ENCODE measurements at places on chromosomes 4 and X.

DNA sequence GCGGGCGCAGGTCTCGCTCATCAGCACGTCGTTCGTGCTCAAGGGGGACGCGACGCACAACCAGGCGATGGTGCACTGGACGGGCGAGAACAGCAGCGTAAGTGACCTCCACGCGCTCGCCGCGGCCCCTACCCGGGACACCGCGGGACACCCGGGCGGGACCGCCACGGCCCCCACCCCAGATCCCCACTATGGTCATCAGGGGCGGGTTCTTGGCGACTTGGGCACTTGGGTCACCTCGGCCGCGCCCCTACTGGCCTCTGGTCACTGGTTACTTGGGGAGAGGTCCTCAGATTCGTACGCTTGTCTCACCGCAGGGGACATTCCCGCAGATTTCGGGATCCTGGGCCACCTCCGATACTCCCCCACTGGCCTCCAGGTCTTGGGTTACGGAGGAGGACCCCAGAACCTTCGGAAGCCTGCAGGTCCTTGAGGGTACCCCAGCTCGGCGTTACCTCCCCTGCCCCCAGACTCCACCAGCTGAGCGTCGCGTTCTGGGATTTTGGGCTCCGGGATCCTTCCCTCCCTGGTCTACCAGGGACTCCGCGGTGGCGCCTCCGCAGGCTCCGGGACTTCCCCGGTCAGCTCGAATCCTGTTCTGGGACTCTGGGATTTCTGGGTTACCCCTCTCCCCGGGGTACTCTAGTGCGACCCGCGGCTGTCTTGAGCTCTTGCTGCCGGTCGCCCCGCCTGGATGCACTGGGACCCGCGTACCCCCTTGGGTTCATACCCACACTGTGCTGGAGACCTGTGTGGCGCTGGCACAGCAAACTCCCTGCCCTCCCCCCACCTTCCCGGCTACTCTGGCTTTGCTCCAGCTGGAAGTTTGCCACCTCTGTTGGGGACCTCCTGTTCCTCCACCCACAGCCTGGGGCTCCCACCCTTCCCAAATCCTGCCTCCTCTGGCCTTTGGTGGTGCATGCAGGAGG, 956 bp downstream of the SORCS2 start:
- no peak for DNase-seq

- no peak for DNase-seq
These were observed 59.4 kb downstream of the HPF1 start for GRCh38 chr4:169698331-169698730.

- DNase-seq: no peak
These were observed 497.5 kb downstream of the KCNIP4 start for GRCh38 chr4:21451032-21451431.

DNA sequence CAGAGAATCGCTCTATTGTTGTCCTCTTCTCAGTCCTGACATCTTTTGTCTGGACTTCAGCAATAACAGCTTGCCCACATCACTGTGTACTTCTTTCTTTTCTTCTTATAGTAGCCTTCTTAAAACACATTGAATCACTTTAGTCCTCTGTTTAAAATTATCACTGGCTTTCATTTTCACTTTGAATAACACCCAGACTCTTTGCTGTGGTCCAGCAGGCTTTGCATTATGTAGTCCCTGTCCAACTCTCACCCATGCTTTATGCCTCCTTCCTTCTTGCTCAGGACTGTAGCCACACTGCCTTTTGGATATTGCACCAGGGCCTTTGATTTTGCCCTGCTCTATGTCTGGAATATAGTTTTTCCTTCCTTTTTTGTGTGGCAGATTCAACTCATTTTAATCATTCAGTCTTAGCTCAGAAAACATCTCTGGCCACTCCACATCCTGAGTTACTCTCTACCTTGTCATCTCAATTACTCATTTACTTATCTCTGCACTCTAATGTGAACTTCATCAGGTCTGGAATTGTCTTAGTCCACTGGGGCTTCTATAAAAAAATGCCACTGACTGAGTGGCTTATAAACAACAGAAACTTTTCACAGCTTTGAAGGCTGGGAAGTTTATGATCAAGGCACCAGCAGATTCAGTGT, 168.2 kb downstream of the C4orf33 start:
- no peak for DNase-seq

- no peak for DNase-seq
These were observed 170.1 kb upstream of the ATOH1 start for GRCh38 chr4:93658443-93658842.

DNA sequence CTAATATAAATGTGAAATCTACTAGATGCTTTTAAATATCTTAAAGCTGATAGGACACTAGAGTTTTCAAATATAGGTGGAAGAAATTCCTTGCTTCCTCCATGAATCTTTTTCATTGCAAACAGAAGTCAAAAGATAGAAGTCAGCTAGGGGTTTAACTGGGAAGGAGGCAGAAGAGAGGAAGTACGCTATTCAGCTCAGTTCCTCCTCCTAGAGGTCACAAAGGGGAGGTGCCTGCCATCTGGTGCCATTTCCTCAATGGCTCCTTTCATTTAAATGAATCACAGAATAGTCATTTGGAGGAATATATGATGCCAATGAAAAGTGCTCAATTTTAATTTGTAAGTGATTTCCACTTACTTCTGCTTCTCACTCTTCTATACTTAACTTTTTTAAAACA, 8.5 kb downstream of the COL25A1 start:
- DNase-seq: no peak

- DNase-seq: no peak
These were observed 31.3 kb upstream of the TFDP3 start for GRCh38 chrX:133249266-133250058.

DNA sequence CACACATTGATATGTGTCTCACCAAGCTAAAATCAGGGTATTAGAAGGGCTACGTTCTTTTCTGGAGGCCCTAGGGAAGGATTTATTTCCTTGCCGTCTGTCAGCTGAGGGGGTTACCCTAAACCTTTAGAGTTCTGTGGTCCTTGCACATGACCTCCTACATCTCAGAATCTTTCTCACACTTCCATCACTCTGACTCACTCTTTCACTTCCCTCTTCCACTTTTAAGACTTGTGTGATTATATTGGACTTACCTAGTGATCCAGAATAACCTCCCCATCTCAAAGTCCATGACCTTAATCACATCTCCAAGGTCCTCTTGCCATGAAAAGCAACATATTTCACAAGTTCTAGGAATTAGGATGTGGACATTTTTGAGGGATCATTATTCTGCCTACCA, 53.6 kb upstream of the FUNDC1 start:
- DNase-seq: no peak

- no peak for DNase-seq
These were observed 9.9 kb upstream of the GK start for GRCh38 chrX:30643313-30643821.

- no peak for DNase-seq
These were observed 474.3 kb upstream of the FTHL17 start for GRCh38 chrX:31546126-31546525.

GRCh38 chrX:110180928-110181310, 137.0 kb downstream of the AMMECR1 start:
- DNase-seq: no peak

GRCh38 chr4:126268106-126268505, 953.4 kb downstream of the FAT4 start:
- DNase-seq: no peak

DNA sequence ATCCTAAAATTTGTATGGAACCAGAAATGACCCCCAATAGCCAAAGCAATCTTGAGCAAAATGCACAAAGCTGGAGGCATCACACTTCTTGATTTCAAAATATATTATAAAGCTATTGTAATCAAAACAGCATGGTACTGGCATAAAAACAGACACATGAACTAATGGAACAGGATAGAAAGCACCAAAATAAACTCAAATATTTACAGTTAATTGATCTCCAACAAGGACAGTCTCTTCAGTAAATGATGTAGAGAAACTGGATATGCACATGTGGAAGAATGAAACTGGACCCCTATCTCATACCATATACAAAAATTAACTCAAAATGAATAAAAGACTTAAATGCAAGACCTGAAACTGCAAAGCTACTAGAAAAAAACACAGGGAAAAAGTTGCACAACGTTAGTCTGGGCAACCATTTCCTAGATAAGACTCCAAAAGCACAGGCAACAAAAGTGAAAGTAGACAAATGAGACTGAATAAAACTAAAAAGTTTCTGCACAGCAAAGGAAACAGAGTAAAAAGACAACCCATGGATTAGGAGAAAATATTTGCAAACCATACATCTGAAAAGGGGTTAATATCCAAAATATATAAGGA, 64.9 kb downstream of the CD99L2 start:
- DNase-seq: no peak

DNA sequence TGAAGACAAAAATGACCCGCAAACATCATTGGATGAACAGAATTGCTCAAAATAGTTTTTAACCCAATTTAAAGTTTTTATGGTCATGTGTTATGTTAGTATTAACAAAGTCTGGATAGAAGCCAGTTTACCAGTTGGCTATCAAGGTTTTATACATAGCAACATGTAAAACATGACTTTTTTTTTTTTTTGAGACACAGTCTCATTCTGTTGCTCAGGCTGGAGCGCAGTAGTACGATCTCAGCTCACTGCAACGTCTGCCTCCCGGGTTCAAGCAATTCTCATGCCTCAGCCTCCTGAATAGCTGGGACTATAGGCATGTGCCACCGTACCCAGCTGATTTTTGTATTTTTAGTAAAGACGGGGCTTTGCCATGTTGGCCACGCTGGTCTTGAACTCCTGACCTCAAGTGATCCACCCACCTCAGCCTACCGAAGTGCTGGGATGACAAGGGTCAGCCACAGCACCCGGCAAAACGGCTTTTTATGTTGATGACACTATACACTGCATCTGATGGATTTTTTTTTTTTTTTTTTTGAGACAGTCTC, 3.4 kb downstream of the SAT1 start:
- no peak for DNase-seq

GRCh38 chr4:26161030-26161824, 159.6 kb upstream of the RBPJ start:
- no peak for DNase-seq

DNA sequence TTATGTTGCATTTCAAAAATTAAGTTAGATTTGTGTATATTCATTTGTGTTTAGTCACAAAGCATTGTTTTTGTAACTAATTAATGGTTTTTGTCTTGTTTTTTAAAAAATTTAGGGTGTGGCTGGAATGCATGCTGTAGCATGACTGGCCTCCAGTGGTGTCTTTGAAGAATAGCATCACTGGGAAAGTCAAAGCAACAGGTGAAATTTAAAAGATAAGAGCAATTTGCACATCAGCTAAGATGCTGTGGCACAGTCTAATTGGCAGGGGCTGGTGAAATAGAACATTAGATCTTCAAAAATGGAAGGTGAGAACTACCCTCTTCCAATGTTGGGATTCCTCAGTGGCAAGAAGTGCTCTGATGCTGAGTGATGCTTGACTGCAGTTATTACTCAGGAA, 45.3 kb downstream of the ANK2 start:
- DNase-seq: no peak

GRCh38 chr4:169861593-169861992, 103.8 kb upstream of the HPF1 start:
- DNase-seq: no peak

- DNase-seq: no peak
These were observed 267.8 kb upstream of the ANKRD50 start for GRCh38 chr4:124980276-124980752.

DNA sequence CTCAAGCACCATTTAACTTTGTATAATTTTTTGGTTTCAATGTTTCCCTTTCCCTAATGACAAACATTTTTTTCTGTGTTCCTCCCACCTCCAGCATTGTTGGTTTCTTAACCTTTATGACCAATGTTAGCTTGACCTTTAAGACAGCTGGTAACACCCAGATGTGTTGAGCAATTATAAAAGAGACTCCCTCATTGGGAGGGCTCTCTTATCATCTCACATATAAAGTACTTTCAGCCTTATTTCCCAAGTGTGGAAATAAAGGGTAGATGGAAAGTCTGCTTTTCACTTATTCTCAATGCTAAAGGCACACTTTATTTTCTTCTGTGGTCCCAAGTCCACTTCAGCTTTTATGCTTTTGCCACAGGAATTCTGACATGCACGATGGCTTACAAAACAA, 1420.4 kb downstream of the RAPGEF2 start:
- no peak for DNase-seq

GRCh38 chrX:40127052-40127451, 29.3 kb upstream of the BCOR start:
- no peak for DNase-seq

DNA sequence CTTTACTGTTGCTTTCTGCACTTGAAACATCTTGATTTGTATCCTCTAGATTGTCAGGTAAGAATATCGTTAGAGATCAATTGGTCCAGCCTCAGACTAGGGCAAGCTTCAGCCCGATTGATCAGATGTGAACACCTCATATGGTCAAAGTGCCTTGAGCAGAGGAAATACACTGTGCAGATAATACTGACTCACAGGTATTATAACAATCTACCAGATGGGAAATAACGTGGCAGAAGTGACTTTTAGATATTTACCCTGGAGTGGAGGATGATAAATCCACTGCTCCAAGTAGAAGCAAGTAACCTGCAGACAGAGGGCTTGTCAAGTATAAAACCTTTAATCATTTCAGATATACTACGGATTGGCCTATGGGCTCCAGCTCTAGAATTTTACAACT, 17.9 kb downstream of the VEGFC start:
- no peak for DNase-seq

GRCh38 chr4:5609306-5610007, 98.9 kb downstream of the EVC2 start:
- DNase-seq: no peak

DNA sequence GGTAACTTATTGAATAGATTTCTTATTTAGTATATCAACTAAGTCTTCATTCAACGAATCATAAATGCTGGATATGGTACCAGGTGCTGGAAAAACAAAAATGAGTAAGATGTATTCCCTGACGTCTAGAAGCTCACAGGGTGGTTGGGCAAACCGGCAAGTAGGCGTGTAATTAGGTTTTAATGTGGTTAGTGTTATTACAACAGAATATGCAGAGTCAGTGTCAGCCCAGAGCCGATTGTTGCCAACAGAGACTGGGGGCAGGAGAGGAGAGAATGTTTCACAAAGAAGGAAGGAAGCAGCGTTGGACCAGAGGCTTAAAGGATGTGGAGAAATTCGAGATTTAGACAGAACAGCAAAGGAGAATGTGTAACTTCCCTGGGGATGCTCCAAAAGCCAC, 111.7 kb downstream of the TENM3 start:
- no peak for DNase-seq

All from stimulated activated CD8-positive, alpha-beta memory T cell treated with anti-CD3 and anti-CD28 coated beads, Interleukin-7, amount 100 ng/mL, for 4 hours (primary cell).